Activated T-helper 9 cell treated with anti-CD3 and anti-CD28 coated beads, Interleukin-2, amount 50 U/mL, for 16 hours (primary cell): ENCODE measurements at places on chromosomes 4 and X.

- DNase-seq = no peak
Observed at GRCh38 chr4:35106091-35106734, 1138.1 kb downstream of the ARAP2 start.

DNA sequence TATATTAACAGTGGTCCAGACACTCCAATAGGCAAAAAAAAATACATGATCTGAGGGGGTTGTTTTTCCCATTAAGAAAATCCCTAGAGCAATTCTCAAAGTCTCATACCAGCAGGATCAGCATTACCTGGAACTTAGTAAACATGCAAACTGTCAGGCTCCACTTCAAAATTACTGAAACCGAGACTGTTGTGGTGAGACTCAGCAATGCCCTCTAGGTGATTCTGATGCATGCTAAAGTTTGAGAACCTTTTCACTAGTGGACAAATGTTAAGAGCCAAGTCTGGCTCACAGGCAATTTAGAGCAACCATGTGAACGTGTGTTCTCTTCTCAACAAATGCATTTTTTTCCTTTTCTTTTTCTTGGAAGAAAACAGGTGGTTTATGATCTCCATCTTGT lies 30.2 kb downstream of the NEK1 start:
- DNase-seq = no peak

- DNase-seq = no peak
Observed at GRCh38 chr4:56183344-56183959, 203.8 kb downstream of the AASDH start.

DNA sequence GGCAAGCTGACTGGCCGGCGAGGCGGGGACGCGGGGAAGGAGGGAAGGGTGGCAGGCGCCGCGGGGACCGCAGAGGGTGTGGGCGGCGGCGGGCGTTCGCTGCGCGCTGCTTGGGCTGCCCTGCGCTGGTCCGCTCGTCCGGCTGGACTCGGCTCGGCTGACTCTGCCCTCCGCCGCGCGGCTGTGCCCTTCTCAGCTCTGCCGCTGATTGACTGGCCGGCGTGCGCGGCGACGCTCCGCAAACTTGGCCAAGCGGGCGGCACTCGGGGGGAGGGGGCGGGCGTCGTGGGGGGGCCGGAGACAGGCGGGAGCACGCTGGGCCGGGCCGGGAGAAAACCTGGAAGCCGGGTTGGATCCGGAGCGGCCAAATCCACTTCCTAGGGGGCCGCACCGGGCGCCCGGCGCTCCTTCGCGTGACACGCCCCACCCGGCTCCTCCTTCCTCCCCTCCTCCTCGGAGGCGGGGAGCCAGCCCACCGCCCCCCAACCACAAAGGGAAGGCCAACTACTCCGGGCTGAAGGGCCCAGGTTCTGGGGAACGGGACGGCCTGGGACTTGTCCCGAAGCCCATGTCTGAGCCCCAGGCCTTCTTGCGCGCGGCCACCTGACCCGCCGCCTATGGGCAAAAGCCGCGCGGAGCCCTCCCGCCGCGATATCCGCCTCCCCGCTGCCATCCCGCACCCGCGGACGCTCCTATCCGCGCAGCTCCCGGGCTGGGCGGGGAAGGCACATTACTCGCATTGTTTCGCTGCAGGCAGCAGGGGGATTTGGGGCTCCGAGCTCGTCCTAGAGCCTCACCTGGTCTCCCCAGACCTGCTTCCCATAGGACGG lies at the start of gene GPC4:
TSS of gene GPC4 (minus strand) at position 214 of the 830 bp plus-strand sequence. CDS start 524 bp downstream, outside the sequence.
- DNase-seq = no peak

DNA sequence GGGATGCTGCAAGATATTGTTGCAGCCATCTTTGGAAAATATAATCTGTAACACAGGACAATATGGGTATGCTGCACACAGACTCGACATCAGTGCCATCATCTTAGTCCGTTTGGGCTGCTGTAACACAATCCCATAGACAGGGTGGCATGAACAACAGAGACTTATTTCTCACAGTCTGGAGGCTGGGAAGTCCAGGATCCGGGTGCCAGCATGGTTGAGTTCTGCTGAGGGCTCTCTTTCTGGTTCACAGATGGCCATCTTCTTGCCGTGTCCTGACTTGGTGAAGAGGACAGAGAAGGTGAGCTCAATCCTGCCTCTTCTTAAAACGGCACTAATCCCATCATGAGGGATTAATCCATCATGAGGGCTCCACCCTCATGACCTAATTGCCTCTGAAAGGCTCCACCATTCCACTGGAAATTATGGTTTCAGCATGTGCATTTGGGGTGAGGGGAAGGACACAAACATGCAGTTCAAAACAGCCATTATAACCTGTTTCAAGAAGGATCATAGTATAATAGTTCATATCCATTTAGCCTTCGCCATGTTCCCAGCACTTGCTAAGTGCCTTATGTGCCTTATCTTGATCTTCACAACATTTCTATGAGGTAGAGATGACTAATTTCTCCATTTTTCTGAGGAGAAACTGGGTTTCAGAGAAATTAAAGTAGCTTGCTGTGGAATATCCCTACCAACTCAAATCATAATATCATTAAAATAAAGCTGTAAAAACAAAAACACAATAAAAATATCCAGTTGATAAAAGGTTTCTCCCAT lies 27.9 kb upstream of the SPP1 start:
- DNase-seq = no peak

DNA sequence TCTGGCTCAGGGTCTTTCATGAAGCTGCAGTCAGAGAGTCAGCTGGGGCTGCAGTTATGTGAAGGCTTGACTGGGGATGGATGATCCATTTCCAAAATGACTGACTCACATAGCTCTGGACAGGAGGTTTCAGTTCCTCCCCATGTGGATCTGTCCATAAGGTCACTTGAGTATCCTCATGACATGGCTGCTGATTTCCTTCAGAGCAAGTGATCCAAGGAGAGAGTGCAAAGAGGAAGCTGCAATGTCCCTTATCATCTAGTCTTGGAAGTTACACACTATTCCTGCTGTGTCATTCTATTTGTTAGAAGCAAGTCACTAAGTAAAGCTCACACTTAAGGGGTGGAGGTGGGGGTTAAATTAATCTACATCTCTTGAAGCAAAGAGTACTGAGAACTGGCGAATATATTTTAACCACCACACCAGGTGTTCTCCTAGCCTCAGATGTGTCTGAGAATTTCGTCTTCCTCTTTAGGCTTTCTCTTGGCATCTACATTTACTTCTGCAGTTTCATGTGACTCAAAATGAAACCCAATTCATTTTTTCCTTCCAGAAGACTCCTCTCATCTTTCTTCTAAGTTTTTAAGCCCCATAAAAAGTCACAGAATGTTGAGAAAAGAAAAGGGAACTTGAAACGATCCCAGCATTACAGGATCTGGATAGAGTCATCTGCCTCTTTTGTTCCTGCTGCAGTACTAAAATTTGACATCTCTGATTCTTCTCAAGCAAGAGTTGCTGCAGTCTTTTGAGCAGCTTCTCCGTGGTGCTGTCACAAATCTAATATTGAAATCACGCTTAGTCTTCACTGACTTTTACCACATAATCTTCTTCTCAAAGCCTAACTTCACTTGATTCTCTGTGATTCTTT lies 3.8 kb upstream of the GRPR start:
- DNase-seq = no peak

DNA sequence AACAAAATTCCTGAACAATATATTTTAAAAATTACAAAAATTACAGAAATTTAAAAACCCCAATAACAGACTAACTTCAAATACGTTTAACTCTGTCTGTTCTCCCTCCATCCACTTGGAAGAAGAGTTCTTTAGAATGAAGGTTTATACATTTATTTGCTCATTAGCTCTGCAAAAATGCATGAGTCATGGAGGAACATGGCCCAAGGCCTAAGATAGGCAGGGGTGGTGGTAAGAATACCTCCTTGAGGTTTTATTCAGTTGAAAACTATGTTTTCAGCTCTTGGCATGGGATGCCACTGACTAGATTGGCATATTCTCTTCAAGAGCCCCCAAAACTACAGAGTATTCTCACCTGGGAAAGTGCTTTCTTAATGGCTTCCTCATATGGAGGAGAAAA lies 8.8 kb upstream of the LRRC66 start:
- no peak for DNase-seq

DNA sequence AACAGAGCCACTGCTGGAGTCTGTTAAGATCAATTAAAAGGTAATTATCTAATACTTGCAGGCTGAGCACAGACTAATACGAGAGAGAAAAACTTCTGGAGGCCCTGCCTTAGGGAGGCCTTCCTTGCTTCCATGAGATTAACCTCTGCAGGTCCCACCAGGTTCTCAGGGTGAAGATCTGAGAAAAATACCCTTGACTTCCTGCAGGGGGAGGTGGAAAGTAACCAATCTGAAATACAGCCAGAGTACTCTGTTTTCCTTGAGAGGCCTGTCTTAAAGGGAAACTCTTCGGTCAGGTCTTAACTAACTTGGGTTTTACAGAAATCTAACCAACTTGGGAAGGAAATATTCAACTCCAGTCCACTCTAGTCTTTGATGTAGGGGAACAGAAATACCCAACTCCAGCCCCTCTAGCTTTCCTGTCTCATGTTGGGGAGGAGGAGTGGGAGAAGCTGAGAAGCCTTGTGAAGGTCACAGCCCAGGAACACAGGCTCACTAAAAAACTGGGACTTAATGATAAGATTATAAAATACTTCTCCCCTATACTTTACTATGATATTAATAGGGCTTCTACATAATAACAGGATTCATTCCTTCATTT lies 77.1 kb downstream of the TBCK start:
- no peak for DNase-seq

DNA sequence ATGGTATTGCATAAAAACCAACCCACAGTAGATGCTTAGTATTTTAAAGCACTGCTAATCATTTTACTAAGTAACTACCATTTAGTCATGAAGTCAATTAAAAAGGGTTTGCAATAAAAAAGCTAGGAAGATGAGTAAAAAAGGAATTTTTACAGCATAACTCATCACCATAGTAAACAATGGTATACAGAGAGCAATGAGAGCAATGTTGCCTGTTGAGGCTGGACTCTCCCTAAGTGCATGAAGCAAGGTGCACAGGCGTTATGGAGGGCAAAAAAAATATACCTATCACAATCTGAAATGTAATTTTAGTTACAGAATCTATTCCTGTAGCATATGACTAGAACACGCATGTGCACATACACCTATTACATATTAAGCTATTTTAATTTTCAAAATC lies 129.6 kb upstream of the BMP3 start:
- DNase-seq = no peak

- no peak for DNase-seq
Observed at GRCh38 chrX:120672841-120673530, 43.1 kb upstream of the C1GALT1C1 start.

DNA sequence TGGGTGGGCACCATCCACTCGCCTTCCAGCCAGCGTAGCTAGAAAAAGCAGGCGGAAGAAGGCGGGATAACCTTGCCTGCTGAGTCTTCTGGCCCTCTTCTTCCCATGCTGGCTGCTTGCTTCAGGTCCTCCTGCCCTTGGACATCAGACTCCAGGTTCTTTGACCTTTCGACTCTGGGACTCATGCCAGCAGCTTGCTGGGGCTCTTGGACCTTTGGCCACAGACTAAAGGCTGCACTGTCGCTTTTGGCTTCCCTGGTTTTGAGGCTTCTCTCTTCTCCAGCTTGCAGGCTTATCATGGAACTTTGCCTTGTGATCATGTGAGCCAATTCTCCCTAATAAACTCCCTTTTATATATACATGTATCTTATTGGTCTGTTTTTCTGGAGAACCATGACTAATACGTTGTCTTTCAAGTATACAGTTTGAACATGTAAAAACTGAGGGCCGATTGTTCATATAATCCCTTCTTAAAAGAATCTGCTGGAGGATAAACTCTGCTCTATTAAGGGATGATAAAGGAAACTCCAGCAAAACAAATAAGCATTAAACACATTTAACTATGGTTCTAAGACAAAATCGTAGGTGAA lies 116.6 kb upstream of the LCORL start:
- no peak for DNase-seq

DNA sequence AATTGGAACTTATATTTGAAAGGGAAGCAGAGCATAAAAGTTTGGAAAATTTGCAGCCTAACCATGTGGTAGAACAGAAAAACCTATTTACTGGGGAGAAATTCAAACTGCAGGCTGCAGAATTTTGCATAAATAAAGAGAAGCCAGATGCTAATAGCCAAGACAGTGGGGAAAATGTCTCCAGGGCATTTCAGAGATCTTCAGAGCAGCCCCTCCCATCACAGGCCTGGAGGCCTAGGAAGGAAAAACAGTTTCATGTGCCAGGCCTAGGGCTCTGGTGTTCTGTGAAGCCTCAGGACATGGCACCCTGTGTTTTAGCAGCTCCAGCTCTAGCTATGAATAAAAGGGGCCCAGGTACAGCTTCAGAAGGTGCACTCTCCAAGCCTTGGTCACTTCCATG lies 648.7 kb upstream of the FRG1 start:
- no peak for DNase-seq

GRCh38 chr4:118727360-118727759 lies 42.2 kb downstream of the METTL14 start:
- no peak for DNase-seq

DNA sequence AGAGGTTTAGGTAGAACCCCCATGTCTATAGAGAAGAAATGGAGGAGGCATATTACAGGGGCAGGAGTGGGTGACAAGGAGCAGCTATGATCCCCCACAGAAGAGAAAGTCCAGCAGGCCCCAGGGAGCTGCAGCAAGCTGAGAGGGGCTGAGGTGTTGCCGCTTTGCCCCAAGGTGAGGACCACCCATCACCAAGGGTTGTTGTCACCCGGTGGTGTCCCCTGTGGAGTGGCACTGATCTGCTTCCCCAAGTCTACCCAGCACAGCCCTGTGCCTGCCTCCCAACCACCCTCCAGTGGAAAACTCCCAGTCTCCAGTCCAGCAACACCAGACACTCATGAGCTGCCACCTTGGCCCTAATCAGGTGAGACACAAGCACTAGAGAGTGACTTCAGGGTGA lies 149.3 kb upstream of the NOCT start:
- DNase-seq = no peak

GRCh38 chr4:144818136-144818535 lies 172.2 kb downstream of the HHIP start:
- no peak for DNase-seq

DNA sequence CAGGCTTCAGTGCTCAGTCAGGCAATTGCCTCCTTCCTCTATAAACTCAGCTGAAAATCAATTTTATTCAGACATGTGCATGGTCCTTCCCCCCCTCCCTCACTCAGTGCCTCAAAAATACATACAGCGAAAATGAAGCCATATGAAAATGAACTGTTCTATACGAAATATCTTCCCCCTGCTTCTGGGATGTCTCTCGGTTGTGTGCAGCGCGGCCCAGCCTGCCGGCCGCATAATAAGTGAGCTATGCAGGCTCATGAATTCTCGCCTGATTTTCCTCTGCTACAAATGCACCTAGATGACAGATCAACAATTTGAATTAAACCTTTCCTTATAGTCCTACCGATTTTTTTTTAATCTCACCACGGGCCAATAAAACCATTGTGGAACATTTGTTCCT lies 252.9 kb downstream of the CRLF2 start:
- DNase-seq = no peak

GRCh38 chr4:107376293-107376692 lies 340.2 kb upstream of the DKK2 start:
- DNase-seq = no peak
